ENCODE measurements at places on chromosomes 3 and 15.

DNA sequence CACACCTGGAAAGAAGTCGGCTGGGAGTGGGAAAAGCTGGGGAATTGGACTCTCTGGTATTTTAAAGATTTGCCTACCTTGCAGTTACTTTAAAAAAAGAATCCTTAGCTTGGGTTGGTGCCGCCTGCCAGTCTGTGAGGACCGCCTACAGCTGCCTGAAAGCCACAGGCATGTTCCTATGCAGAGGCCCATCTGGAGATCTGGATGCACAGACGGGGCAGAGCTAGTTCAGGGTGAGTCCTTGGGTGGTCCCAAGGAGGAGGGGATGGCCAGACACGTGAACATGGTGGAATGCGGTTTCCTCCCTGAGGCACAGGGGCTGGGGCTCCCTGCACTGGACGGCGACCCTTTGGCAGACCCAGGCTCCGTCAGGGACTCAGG is 113.2 kb upstream of the IQSEC1 start:
- no peaks in the 10 kb centered on the region for H3K36me3 ChIP-seq
- no peaks in the 10 kb centered on the region for H3K4me1 ChIP-seq
- H3K27ac ChIP-seq = no peak overlapping the region
- no peak overlapping the region for H3K4me3 ChIP-seq
- no peaks in the 10 kb centered on the region for H3K27me3 ChIP-seq

- H3K27ac ChIP-seq = no peak overlapping the region
- H3K4me3 ChIP-seq = no peak overlapping the region
- no peak for DNase-seq
Observed at GRCh38 chr3:123038751-123039150, 11.2 kb upstream of the SEMA5B start.

GRCh38 chr3:58093574-58094195 is 85.5 kb downstream of the FLNB start:
- DNase-seq = no peak
- H3K4me3 ChIP-seq = no peak overlapping the region
- no peaks in the 10 kb centered on the region for H3K27me3 ChIP-seq
- H3K4me1 ChIP-seq = no peaks in the 10 kb centered on the region
- H3K27ac ChIP-seq = no peak overlapping the region

GRCh38 chr15:100940767-100941379 is 21.7 kb downstream of the LRRK1 start:
- H3K27ac ChIP-seq = no peak overlapping the region
- no peak overlapping the region for H3K4me3 ChIP-seq
- no peaks in the 10 kb centered on the region for H3K4me1 ChIP-seq
- no peak for DNase-seq
- no peaks in the 10 kb centered on the region for H3K36me3 ChIP-seq
- no peaks in the 10 kb centered on the region for H3K27me3 ChIP-seq

GRCh38 chr15:99504071-99504822 is 61.5 kb upstream of the MEF2A start:
- no peak overlapping the region for H3K27ac ChIP-seq
- H3K4me1 ChIP-seq = no peaks in the 10 kb centered on the region
- no peak overlapping the region for H3K4me3 ChIP-seq

DNA sequence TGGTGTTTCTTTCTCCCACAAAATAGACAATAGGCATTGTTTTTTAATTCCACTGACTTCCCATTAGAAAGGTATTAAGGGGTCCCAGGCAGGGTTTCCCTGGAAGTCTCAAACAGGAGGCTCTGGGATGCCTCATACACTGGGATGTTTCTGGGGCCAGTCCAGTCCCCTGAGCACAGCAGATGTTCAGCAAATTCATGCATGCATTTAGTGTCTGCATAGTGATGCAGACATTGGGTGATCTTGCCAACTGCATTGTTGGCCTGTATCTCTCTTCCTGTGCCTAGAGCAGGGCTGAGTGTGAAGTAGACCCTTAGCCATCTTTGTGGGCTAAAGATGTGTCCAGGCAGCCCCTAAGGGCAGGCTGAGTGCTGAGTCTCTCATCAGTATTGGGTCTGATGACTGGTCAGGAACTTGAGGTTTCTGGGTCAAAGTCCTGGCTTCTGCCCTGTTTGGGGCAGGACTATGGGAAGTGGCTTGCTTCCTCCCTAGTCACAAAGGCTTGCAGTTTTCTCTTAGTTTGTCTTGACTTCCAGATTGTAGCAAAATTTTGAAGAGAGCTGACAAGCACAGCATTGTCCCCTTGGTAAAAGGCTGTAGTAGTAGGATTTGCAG is 56.5 kb downstream of the BSN start:
- H3K4me1 ChIP-seq = peaks cover 5% of the 10 kb centered on the region
- H3K4me3 ChIP-seq = no peak overlapping the region
- H3K36me3 ChIP-seq = no peaks in the 10 kb centered on the region
- H3K27me3 ChIP-seq = no peaks in the 10 kb centered on the region

DNA sequence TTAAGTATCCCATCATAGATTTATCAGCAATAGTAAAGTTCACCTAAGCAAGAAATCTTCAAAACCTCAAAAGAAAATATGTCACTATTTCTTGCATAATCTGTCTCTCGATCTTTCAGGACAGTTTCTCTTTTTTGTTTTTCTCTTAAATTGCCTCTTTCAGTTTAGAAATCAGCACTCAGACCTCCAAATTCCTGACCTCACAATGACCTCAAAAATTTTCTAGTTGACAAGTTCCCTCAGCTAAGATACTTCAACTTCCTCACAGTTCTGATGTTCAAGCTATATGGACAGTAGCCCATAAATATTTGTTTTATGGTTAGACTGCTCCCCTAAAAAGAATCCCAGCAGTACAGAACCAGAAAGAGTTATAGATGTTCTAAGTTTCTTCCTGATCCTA is 24.1 kb downstream of the SLC24A5 start:
- peaks cover 23% of the 10 kb centered on the region for H3K36me3 ChIP-seq
- no peaks in the 10 kb centered on the region for H3K27me3 ChIP-seq
- H3K4me1 ChIP-seq = peaks cover 22% of the 10 kb centered on the region
- H3K27ac ChIP-seq = peak overlapping the region; percentile 56

GRCh38 chr15:101580431-101580830 is 71.8 kb downstream of the TM2D3 start:
- DNase-seq = no peak
- H3K4me3 ChIP-seq = no peak overlapping the region
- H3K36me3 ChIP-seq = no peaks in the 10 kb centered on the region
- no peaks in the 10 kb centered on the region for H3K4me1 ChIP-seq

DNA sequence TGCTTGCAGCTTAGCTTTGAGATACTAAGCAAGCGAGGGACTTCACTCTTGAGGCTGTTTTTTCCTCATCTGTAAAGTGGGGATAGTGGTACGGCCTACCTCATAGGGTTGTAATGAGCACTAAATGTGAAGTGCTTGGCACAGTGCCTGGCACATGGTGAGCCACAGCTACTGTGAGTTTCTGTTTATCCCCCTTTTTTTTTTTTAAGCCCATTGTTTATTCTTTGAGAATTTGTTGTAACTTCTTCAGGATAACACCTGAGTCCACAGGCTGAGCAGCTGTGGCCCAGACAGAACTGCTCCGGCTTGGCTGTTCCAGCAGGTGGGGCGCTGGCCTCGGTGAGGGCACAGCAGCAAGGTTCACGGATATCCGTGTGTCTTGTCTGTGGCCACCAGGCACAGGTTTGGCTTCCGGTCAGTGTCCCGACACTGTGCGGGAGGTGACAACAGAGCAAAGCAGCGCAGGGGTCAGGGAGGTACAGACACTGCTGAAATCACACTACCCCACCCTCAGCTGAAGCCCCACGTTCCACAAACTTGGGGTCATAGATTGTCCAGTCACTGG is 7.3 kb upstream of the ISG20 start:
- no peaks in the 10 kb centered on the region for H3K4me1 ChIP-seq
- no peak for DNase-seq
- H3K36me3 ChIP-seq = no peaks in the 10 kb centered on the region
- no peaks in the 10 kb centered on the region for H3K27me3 ChIP-seq

DNA sequence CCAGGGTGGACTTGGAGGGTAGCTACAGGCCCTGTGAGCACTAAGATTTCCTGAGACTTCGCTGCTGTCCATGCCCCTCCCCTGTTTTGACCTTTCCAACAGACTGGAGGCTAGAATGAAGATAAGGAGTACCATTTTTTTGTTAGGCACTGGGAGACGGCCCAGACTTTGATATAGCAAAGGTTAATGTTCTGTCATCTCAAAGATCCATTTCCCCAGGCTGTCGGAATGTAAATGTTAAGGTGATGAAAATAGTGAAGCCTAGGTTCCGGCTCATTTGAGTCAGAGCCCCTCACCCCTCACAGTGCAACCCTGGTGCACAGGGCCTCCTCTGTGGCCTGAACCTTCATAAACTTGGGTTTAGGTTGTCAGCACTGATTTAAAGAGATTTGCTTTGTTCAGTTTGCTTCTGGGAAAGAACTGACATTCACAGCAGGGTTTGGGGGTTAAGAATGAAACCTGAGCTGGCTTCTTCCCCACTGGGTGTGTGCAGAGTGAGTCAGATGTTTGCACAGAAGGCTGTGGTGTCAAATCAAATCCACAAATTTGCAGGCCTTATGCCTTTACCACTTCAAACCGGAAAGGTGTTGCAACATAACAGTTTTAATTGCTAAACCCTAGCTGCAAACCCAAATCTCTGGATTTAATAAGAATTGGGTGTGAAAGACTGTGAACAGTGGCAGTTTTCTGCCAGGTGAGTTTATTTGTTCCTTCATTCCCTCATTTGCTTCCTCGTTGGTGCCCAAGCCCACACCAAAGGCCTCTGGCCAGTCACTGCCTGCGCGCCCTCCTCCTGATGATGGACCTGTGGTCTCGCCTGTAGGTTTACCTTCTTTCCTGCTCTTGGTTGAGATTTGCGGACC is 20.6 kb upstream of the KCTD6 start:
- H3K4me1 ChIP-seq = peaks cover 17% of the 10 kb centered on the region
- no peak overlapping the region for H3K4me3 ChIP-seq
- no peaks in the 10 kb centered on the region for H3K36me3 ChIP-seq
- DNase-seq = peak; percentile 31
- H3K27ac ChIP-seq = no peak overlapping the region

DNA sequence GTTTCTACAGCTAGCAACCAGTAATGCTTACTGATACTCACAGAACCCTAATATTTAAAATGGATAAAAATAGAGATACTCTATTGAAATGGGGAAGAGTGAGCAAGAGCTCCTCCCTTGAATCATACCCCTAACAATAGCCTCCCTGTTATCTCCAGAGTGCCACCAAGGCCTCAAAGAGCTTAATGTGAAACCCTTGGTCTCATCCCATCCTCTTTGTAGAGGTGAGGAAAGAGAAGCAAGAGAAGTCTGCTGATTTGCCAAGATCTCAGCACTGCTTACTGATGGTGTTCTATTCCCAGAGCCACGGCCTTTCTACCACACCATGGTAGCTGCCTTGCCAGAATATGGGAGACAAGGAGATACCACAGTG is 463.4 kb upstream of the PROK2 start:
- H3K27ac ChIP-seq = no peak overlapping the region
- no peaks in the 10 kb centered on the region for H3K4me1 ChIP-seq
- no peak overlapping the region for H3K4me3 ChIP-seq
- no peaks in the 10 kb centered on the region for H3K27me3 ChIP-seq
- no peaks in the 10 kb centered on the region for H3K36me3 ChIP-seq

DNA sequence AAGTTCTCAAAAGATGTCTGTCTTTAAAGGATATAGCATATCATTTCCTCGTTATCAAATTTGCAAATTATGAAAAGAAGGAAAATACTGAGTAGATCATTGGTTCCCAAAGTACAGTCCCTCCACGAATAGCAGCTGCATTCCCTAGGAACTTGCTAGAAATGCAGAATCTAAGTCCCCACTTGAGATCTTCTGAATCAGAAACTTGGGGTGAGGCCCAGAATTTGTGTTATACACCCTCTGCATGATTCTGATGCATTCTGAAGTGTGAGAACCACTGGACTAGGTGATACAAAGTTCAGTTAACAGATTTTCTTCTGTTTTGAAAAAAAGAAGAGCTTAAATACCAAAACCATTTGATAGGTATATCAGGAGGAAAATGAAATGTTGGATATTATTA is 77.1 kb downstream of the SLC25A26 start:
- no peak overlapping the region for H3K27ac ChIP-seq
- H3K36me3 ChIP-seq = no peaks in the 10 kb centered on the region
- no peak overlapping the region for H3K4me3 ChIP-seq
- no peak for DNase-seq

GRCh38 chr3:24396338-24396737 is 98.3 kb downstream of the THRB start:
- no peaks in the 10 kb centered on the region for H3K27me3 ChIP-seq
- H3K36me3 ChIP-seq = no peaks in the 10 kb centered on the region
- H3K4me1 ChIP-seq = peaks cover 14% of the 10 kb centered on the region
- DNase-seq = peak; percentile 23
- H3K4me3 ChIP-seq = no peak overlapping the region

GRCh38 chr3:160150066-160150465 is 75.2 kb upstream of the C3orf80 start:
- no peaks in the 10 kb centered on the region for H3K27me3 ChIP-seq
- H3K36me3 ChIP-seq = no peaks in the 10 kb centered on the region
- no peak overlapping the region for H3K4me3 ChIP-seq
- no peak for DNase-seq

DNA sequence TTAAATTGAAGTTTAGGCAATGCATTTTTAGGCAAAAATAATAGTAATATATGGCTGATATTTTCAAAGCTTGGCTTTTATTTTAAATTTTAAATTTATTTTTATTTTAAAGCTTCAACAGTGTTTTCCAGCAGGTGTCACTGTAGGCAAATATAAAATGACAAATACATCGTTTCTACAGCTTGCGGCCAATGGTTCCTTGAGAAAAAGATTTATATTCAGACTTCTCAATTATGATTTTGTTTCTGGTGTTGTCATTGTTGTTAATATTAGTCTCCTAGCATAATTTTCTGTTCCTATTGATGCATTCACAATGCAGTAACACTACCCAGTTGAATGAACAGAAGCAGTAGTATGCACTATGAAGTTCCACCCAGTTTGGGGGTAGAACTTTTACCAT is 220.7 kb upstream of the DNAJC19 start:
- DNase-seq = peak; percentile 44
- H3K4me3 ChIP-seq = no peak overlapping the region
- H3K36me3 ChIP-seq = no peaks in the 10 kb centered on the region
- no peak overlapping the region for H3K27ac ChIP-seq
- no peaks in the 10 kb centered on the region for H3K4me1 ChIP-seq

DNA sequence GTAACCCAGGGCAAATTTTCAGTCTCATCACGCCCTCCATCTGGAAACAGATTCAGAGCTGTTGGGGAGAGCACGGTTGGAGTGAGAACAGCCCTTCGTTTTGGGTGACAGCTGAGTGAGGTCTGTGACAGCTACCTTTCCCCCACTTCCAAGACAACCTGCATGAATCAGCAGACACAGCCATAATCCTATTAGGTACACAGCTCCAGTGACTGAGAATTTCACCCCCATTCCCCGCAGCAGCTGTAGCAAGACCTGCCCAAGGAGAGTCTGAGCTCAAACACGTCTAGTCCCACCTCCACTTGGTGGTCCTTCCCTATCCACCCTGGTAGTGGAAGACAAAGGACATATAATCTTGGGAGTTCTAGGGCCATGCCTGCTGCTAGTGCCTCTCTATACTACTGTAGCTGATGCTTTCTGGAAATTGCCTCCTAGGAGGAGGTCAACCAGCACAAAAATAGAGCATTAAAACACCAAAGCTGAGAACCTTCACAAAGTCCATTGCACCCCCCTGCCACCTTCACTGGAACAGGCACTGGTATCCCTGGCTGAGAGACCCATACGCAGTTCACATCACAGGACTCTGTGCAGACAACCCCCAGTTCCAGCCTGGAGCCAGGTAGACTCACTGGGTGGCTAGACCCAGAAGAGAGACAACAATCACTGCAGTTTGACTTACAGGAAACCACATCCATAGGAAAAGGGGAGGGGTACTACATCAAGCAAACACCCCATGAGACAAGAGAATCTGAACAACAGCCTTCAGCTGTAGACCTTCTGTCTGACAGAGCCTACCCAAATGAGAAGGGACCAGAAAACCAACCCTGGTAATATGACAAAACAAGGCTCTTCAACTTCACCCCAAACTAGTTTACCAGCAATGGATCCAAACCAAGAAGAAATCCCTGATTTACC is 448.6 kb upstream of the CBLB start:
- no peaks in the 10 kb centered on the region for H3K27me3 ChIP-seq
- no peaks in the 10 kb centered on the region for H3K36me3 ChIP-seq
- H3K27ac ChIP-seq = no peak overlapping the region
- no peak for DNase-seq
